ENCODE measurements at places on chromosomes 7 and 10. TPM values are rescaled to one million over a fixed set of nuclear protein-coding genes. Genes with fewer than 3 reads are reported as not detected.

DNA sequence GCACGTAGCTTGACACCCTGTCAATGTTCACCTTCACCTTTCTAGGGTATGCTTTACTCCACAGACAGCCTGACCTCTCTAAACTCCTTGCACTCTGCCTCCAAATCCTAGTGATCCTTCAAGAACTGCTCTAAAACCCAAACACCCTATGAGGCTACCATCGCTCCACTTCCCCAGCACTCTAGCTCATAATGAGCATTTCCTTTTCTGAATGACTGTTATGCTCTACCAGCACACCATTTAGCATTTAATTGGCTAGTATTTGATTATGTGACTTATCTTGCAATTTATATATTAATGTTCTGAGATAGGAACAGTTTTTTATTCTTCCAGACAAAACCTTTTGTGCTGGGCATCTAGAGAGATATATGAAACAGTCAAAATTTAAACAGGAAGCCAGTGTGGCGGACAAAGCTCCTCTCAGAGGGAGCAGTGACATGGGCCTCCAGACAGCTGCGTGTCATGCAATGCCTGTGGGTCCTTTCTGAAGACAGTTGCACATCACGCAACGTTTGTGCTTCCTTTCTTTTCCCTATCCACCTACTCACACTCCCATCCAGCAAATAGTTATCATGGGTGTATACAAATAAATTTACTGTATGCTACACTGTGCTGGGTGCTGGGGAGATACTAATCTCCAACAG, 86.3 kb downstream of the ALOX5 start:
- DNase-seq = no peak

- DNase-seq = no peak
These were observed 54.8 kb downstream of the MINDY3 start for GRCh38 chr10:15805395-15806058.

- no peak for DNase-seq
These were observed 52.8 kb downstream of the CHST15 start for GRCh38 chr10:124040451-124041188.

DNA sequence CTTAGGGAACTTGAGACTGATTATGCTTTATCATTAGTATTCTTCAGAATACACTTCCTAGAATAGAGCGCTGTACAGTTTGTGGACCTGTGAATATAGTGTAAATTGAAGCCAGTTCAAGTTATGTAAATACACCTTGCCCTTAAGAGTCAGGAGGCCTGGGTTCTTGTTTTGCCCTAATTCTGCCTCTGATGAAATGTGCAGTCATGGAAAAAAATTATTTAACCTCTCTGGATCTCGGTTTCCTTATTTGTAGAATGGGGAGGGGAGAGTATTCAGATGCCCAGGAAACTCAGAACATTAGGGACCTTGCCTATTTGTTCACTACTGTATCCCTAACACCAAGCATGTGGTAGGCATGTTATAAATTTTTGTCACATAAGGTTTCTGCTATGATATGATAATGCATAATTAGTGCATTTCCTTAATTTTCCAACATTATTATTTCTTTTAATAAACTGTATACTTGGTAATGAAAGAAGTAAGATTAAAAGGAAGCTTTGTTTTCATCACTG, 1.3 kb downstream of the EXOC6 start:
- no peak for DNase-seq

GRCh38 chr7:30918676-30919075, 7.0 kb downstream of the AQP1 start:
- no peak for DNase-seq

NSUN6 gene
- total RNA-seq = 16.4 TPM

- DNase-seq = no peak
These were observed 480.3 kb upstream of the C7orf33 start for GRCh38 chr7:148110097-148110868.

DIP2C gene
- 0.55 TPM for total RNA-seq

VPS37D gene
- not detected for total RNA-seq

NKX2-3 gene
- total RNA-seq = not detected

- DNase-seq = no peak
These were observed 388.2 kb upstream of the TEX47 start for GRCh38 chr7:89183712-89184111.

DNA sequence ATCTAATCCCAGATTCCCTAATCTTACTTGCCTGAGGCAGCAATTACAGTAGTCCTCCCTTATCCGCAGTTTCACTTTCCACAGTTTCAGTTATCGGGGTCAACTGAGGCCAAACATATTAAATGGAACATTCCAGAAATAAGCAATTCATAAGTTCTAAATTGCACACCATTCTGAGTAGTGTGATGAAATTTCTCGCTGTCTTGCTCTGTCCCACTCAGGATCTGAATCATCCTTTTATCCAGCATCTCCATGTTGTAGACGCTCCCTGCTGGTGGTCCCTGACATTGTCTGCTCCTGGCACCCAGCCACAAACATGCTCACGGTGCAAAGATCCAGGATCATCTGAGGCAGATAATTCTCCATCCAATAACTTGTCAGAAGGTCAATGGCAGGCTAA, 128.7 kb upstream of the CXCL12 start:
- no peak for DNase-seq

DNA sequence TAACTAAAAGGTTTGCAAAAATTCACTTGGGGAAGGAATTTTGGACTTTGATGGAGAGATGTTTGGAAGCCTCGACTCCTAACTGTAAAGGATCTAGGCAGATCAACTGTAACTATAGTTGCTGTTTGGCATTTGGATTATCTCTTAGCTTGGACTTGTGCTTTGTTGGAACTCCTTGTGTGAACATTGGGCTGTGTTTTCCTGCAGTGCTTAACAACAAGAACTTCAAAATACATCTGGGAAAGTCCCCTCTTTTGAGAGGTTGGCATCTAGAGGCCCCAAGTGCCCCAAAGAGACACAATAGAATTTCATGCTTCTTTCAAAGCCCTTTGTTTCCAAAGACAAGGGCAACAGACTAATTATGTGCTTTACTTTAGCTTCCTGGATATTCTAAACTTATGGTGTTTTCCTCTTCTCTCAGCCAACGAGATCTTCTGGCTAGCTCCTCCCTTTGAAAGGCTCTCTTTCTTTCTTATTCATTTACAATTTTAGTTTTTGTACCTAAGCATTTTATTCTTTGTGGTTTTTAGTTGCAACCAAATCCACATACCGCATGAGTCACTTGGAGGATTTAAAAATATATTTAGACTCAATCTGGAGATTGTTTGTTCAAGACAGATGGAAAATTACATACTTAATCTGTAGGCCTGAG, 11.6 kb downstream of the ABCA13 start:
- no peak for DNase-seq

DNA sequence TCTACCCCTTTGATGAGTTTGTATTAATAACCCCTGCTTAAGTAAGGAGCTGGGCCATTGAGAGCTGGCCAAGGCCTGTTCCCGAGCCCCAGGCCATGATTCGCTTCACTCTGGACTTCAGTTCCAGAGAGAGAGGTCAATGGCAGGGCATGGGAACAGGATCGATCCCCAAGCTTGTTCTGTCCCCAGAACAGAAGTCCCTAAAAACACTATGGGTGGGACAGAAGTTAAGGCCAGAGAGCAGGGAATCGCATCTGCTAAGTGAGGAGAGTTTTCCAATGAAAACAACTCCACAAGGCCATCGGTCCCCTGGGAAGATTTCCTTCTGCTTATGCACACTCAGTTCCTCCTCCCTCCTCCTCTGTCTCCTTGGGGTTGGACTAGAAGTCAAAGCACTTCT, 159.6 kb downstream of the LSM5 start:
- DNase-seq = no peak

DNA sequence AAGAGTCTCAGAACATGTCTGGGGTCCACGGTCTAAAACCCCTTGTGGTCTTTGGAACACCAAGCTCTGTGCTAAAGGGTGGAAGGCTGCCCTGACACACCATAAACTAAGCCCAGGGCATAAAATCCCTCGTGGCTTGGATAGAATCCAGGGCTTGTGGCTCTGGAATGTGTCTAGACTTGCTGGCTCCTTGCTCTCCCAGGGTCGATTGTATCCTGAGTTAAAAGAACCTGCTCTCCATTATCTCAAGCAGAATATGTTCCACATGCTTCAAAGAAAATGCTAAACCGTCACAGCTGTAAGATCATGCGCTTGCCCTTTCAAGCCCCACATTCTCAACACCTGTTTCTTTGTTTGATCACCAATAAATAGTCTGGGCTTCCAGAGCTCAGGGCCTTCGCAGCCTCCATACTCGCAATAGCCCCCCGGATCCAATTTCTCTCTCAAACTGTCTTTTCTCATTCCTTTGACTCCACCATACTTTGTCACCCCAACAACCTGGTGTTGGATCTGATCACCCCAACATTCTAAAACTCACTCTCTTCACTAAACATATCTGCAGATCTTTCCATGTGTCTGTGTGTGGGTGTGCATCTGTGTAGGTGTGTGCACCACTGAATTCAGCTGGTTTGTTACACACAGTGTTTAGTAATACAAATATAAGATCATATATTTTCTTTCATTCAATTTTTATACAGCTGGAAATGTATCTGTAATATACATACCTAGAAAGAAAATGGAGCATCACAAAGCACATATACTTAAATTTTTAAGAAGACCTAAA, 238.5 kb downstream of the ZMYND11 start:
- no peak for DNase-seq

ARHGEF5 gene
- 11.4 TPM for total RNA-seq

- DNase-seq = no peak
These were observed 5.2 kb upstream of the BRI3 start for GRCh38 chr7:98276241-98276761.

- no peak for DNase-seq
These were observed 699 bp downstream of the GHITM start for GRCh38 chr10:84140036-84140379.

LBX1 gene
- total RNA-seq = not detected

All from CD8-positive, alpha-beta memory T cell (primary cell).